DMS53 (cell line): ENCODE measurements at places on chromosomes 4 and X.

DNA sequence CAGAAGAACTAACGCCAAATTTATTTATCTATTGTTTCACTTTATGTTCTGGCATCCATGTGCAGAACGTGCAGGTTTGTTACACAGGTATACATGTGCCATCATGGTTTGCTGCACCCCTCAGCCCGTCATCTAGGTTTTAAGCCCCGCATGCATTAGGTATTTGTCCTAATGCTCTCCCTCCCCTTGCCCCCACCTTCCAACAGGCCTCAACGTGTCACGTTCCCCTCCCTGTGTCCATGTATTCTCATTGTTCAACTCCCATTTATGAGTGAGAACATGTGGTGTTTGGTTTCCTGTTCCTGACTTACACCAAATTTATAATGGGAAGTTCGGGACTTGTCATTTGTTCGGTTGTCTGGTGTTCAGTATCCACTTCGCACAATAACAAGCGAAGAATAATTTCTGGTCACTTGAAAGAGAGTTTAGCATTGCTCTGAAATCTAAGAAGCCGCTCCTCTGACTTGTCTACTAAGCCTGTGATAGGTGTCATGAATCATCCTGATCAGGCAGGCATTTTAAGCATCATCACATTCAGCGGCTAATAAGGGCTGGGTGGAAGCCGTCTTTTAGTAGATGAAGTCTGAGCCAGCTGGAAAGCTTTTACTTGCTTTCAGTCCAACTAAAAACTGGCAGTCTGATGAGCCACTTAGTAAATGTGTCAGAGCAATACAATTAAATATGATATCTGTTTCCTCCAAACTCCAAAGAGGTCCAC lies 1065.7 kb upstream of the PABPC4L start:
- DNase-seq: no peak

DNA sequence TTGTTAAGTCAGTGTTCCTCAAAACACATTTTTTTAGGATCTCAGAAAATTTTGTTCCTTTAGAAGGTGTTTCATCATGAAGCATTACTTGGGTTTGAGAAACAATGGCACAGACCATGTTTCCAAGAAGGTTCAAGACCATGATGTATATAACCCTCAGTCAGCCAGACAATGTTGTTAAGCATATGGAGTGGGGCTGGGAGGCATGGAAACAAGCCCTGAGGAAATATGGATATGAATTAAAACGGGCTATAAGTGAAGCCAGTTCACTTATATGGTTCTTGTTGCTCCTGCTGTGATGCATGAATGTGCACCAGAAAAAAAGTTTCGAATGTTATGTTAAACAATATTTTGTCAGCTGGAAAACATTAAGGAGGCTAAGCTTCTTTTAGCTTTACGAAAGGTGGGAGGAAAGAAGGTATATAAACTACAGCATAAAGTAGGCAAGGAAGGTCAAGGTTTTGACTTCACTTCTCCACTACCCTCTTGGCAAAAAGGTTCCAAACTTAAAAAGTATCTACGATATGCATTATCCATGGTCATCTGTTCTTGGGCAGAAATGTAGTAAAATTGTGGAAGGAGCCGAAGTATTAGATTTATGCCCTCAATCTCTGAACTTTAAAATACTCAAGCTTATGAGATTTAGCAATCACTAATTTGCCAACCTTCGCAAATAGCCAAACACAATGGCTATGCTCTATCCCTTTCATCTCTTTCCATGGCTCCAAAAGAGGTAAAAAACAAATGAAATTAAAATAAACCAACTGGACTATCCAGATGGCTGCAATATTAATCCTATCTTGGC lies 277.3 kb downstream of the CHIC1 start:
- DNase-seq: no peak

DNA sequence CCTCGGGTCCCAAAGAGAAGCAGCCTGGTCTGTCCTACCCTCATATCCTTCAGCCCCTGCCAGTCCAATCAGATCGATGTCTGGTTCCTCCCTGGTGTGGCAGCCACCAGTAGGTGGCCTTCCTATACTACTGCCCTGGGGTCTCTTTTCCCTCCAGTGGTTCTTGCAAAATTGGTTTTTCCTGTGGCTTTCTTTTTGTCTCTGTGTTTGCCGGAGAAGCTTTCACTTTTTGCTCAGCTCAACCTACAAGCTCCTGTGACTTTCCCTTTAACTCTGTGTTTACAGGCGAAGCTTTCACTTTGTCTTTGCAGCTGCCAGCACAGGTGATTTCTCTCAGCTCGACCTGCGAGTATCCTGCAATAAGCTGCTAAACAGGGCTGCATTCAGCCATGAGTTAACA lies 46.8 kb downstream of the UGT2A3 start:
- peak; percentile 66 for DNase-seq

DNA sequence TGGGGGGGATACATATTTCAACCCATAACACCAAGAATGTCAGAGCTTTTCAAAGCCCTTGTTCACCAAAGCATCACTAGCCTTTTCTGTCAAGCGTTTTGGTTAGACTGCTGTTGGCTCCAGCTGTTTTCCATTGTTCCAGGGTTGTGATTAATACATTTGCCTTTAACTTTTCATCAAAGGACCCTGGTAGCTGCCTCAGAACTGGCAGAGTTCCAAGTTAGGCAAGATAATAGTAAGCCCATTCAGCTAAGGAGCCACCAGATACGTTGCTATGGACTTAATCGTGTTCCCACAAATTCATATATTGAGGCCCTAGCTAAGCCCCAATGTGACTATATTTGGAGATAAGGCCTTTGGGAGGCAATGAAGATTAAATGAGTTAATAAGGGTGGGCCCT lies 37.1 kb downstream of the ENOPH1 start:
- no peak for DNase-seq

DNA sequence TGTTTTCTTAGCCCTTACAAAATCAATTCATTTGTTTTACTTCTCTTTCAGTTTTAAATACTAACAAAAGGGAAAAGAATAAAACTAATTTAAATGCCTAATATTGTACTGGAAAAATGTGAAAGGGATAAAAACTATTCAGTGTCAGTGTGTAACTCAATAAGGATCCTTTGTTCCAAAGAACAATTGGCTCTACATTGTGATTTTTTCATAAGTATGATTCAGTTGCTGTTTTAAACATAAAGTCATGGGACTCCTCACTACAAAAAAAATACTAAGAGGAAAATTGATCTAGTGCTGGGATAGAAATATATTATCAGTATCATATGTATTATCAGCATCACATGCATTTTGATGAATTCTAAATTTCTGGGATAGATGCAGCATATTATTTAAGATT lies 199.4 kb upstream of the TRAM1L1 start:
- no peak for DNase-seq

- DNase-seq: no peak
These were observed 47.6 kb downstream of the CBLL2 start for GRCh38 chrX:22320236-22320873.

DNA sequence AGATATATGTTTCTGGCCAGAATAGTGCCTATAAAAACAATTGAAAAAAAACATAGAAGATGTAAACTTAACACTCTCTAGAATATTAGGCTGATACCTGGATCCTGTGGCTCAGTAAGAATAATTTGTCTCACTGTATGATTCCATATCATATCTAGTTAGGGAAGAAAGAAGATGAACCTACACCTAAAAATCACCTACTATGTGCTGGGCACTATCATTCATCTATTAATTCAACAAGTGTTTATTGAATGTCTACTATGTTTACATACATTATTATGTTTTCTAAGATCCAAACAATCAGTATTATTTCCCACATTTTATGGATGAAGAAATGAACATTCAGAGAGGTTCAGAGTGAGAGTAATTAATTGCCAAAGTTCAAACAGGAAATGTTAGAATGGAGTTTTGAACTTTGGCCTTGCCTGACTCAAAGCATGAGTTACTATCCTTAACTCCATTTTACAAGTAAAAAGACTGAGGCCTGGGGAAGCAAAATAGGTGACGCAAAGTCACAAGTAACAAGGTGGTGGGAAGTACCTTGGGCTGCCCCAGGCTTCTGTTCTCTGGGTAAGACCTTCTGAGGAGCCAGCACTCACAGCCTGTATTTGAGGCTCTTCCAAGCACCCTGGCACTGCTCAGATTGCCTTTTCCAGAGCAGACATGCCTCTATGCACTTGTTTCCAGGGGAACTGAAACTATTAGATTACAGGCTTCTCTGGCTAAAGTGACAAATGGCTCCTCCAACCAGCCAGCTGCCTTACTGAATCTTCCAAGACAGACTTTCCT lies 111.1 kb upstream of the ACSL4 start:
- no peak for DNase-seq

- DNase-seq: no peak
These were observed 91.2 kb downstream of the NXF2 start for GRCh38 chrX:102338162-102338561.

- no peak for DNase-seq
These were observed 17.5 kb downstream of the BRWD3 start for GRCh38 chrX:80792205-80792604.

DNA sequence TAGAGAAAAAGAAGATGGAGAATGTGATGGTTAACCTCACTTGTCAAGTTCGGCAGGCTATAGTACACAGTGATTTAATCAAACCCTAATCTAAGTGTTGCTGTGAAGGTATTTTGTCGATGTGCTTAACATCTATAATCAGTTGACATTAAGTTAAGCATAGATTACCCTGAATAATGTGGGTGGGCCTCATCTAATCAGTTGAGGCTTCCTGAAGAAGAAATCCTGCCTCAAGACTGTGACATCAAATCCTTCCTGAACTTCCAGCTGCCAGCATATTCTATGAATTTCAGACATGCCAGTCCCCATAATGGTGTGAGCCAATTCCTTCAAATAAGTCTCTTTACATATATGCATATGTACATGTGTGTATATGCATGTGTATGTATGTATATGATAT lies 181.4 kb downstream of the PACRGL start:
- no peak for DNase-seq

- DNase-seq: no peak
These were observed 28.0 kb downstream of the PCGF3 start for GRCh38 chr4:733631-733980.

- DNase-seq: no peak
These were observed 209.8 kb upstream of the NOCT start for GRCh38 chr4:138805736-138806135.

- DNase-seq: peak; percentile 51
These were observed 963 bp upstream of the USO1 start for GRCh38 chr4:75723163-75724065.
